Right ventricle myocardium superior (tissue), 1 donor: ENCODE measurements at places on chromosomes 11 and 22. TPM values are rescaled to one million over a fixed set of nuclear protein-coding genes. Genes with fewer than 3 reads are reported as not detected.

The UCP3 gene
- 17.2 TPM for total RNA-seq

The TMEM184B gene
- total RNA-seq, result 42.2 TPM

DNA sequence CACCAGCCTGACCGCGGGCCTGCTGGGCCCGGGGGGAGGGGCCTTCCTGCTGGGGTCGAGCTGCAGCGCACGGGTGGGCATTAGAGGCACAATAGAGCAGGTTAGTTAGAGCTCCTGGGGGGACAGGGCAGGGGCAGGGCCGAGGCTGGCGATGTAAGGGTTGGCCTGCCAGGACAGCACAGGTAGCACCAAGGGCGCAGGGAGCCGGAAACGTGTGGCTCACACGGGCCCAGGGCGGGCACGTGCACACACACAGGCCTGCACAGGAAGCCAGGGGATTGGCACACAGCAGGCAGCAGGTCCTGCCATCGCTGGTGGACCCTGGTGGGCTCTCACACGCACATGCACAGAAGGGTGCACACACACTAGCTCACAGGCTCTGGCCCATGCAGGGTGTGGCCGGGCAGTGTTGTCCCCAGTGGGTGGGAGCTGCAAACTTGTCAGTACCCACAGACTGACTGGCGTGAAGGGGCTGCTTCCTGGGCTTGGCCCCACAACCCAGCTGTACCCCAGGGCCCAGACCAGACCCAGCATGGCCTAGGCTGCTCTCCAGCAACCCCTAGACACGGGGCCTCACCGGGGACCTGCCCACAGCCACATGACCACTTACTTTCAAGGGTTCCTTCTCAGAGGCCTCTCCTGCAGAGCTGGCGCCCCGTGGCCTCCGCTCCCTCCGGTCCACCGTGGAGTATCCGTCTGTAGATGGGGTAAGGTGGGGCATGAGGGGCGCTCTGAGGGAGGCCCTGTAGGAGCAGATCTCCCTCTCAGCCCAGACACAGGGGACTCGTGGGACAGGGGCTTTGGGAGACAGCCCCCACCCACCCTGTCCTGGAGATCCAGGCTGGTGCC, 29.9 kb upstream of the TXNRD2 start:
- DNase-seq, result no peak

DNA sequence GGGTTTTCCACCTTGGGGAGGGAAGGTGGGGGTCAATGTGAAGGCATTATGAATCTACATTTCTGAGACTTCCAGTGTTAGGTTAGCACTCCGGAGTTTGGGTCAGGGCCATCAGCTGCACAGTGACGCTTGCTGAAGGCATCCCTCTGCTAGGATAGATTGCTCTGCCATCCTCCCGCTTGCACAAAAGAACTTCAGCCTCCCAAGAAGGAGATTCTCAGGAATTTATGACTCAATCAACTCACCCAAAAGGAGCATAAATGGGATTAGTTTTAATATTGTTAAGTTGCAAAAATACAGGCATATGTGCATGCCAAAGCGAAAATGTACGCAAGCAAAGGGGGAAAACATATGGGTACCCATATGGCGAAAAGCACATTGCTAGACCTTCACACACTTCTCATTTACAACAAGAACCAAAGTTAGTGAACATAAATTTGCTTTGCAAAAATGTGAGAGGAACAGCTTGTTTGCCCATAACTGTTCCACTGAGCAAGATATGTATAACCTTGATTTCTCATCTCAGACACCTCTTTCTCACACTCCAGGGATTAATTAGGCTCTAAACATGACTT, 1013.0 kb downstream of the OPCML start:
- no peak for DNase-seq
